ENCODE measurements at places on chromosomes 7 and 10. TPM values are rescaled to one million over a fixed set of nuclear protein-coding genes. Genes with fewer than 3 reads are reported as not detected.
A peak's percentile ranks its signal among the peaks of the same experiment; 100 is the strongest.

- peak; percentile 93 for ATAC-seq
Measured at GRCh38 chr10:72248468-72249151, 25.1 kb upstream of the DDIT4 start.

DNA sequence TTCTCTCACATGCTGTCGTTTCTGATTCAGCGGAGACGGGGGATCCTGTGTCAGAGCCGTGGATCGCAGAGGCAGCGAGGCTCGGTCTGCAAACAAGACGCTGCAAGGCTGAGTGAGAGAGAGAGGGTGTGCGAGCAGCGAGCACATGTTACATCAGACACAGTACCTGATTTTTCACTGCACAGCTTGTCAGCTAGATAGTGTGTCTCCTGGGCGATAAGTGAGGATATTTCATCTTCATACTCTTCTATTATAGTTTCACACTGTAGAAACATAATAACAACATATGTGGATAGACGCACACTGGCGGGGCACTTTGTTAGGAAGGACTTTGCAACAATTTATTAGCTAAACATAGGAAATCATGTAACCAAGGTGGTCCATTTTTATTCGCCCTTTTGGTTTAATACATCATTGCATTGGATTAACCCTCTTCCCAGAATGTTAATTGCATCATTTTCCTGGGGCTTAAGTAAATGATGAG is 39.5 kb downstream of the CNPY1 start:
- ATAC-seq, result no peak

GRCh38 chr10:14543046-14543903 is 212.6 kb upstream of the FRMD4A start:
- ATAC-seq, result peak; percentile 33

- no peak for ATAC-seq
Measured at GRCh38 chr7:99398891-99399445, 9.4 kb downstream of the PDAP1 start.

GRCh38 chr7:122637784-122638183 is 61.1 kb downstream of the RNF133 start:
- ATAC-seq, result no peak

GRCh38 chr7:1246160-1246870 is 13.6 kb downstream of the UNCX start:
- no peak for ATAC-seq

GRCh38 chr7:46003161-46003560 is 82.1 kb upstream of the IGFBP3 start:
- ATAC-seq, result no peak

The NEUROG3 gene
- not detected for total RNA-seq

The ADAM12 gene
- 0.64 TPM for total RNA-seq

- ATAC-seq, result peak; percentile 97
Measured at GRCh38 chr7:132251327-132251659, 325.0 kb downstream of the PLXNA4 start.

The AUTS2 gene
- 20.4 TPM for total RNA-seq

The TMEM229A gene
- total RNA-seq, result not detected

The LIPM gene
- not detected for total RNA-seq

DNA sequence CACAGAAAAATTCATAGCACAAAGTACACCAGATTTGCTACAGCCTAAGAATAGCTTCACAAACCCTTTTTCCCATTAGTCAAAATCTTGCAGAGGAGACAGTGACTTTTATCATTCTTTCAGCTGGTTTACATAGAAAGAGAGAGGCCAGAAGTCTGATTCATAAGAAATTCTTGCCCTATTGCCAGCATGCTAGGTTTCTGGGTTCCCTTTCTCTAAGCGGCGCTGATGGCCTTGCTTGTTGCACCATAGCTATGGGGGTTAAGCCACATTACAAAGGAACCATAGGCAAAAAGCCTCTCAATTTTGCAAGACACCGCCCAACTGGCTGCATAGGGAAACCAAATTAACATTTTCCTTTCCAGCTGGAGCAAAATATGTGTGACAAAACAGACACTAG is 87.4 kb downstream of the ZNF467 start:
- no peak for ATAC-seq

GRCh38 chr7:36303202-36304098 is 86.2 kb upstream of the ANLN start:
- ATAC-seq, result peak; percentile 73

The GSTK1 gene
- 109 TPM for total RNA-seq

GRCh38 chr10:70432561-70433263 is 8.8 kb downstream of the NODAL start:
- ATAC-seq, result no peak

The TMEM140 gene
- total RNA-seq, result 1.4 TPM

DNA sequence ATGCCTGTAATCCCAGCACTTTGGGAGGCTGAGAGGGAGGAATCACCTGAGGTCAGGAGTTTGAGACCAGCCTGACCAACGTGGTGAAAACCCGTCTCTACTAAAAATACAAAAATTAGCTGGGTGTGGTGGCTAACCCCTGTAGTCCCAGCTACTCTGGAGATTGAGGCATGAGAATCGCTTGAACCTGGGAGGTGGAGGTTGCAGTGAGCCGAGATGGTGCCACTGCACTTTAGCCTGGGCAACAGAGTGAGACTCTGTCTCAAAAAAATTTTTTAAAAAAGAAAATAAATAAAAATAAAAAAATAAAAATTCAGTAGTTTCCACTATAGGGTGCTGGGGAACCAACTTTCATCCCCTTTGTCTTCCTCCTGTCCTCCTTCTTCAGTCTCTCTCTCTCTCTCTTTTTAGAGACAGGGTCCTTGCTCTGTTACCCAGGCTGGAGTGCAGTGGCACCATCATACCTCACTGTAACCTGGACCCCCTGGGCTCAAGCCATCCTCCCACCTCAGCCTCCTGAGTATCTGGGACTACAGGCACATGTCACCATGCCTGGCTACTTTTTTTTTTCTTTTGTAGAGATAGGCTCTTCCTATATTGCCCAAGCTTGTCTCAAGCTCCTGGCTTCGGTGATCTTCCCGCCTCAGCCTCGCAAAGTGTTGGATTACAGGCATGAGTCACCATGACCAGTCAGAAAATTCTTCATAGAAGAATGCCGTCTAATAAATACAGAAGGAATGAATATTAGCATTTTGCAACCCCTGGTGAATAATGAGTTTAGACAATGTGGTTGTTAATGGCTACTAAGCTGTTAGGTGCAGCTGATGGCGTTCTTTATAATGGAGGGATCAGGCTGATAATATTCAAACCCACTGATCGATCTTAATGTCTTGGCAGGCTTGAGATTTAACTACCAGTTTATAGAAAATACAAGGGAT is 20.6 kb downstream of the RBM20 start:
- peak; percentile 89 for ATAC-seq

DNA sequence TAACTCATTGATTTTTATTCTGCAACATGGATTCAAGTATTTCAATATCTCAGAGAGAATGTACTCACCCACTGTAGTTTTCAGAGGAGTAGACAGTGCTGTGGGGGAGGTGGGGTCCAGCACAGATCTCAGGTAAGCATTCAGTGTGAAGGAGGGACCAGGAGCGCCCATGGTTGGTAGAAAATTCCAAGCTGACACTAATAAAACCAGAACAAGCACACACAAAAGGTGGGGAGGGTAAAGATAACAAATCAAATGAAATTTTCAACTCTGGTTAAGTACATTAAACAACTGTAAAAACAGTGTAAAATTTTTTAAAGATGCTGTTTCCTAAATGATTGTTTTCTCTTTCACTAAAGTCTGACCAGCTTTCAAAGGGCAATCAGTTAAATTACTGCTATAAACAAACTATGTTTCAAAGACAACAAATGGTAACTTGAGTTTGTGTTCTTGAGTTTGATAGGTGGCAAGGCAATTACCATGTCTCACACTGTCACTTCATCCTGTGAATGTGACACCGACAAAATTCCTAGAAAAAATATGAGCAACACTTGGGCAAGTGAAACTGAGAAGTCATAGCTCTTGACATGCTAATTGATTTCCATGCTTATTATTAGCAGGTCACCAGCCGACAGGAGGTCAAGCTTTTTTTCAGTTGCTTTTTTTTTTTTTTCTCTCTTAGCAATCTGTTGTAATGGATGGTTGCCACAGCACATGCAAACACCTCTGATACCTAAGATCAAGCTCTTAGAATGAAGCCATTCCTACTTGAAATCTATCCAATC is 205.8 kb upstream of the SLC26A5 start:
- no peak for ATAC-seq

GRCh38 chr10:106705681-106706100 is 458.8 kb downstream of the SORCS1 start:
- no peak for ATAC-seq

The TBL2 gene
- total RNA-seq, result 19.2 TPM

GRCh38 chr10:70903262-70903921 is 15.0 kb upstream of the PCBD1 start:
- ATAC-seq, result peak; percentile 56

- ATAC-seq, result no peak
Measured at GRCh38 chr7:46089281-46089680, 168.2 kb upstream of the IGFBP3 start.

DNA sequence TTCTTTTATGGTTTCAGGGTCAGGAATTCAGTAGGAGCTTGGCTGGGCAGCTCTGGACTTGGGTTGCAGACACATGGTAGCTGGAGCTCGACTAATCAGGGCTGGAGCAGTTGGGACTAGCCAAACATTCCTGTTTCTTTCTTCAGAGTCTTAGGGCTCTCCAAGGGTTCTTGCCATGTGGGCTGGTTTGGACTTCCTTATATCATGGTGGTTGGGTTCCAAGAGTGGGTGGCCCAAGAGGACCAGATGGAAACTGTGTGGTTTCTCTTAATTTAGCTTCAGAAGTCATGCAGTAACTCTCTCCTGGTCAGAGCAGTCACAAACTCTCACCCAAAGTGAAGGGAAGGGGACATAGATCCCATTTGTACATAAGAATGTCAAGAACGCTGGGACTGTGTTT is 270.1 kb upstream of the FZD1 start:
- ATAC-seq, result no peak

- no peak for ATAC-seq
Measured at GRCh38 chr7:505171-505570, 14.5 kb downstream of the PDGFA start.

DNA sequence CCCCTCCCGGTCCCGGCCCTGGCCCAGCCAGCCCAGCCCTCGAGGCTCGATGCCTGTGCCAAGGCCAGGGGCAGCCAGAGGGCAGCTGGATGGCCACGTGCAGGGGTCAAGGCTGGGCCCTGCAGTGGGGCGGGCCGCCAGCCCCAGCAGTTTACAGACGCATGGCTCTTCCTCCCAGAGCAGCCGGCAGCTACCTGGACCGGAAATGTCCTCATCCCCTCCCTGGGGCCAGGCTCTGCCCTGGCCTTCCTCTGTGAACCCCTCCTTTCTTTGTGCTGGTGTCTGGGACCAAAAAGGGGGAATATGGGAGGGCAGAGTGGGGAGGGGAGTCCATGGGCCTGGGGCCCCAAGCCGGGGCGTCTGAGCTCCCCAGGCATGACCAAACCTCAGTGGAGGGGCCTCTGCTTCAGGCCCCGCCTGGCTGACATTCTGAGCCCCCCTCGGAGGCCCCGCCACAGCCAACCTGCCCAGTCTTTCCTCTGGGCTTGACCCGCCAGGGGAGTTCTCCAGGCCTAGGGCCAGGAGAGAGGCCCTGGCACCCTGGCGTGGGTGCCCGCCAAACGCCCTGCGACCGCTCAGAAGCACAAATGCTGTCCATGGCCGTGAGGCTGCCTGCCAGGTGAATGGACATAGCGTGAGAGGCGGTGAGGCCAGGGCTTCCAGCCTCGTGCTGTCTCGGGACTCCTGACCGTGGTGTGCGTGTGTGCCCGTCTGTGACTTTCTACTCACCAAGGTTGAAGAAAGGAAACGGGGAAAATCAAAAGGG is 24.7 kb upstream of the AMZ1 start:
- peak; percentile 43 for ATAC-seq

GRCh38 chr10:13527864-13528122 is 1.0 kb downstream of the BEND7 start:
- no peak for ATAC-seq
